ENCODE measurements at places on chromosomes 6 and 20.

- no peak for DNase-seq
Measured at GRCh38 chr6:21742238-21742660, 148.7 kb downstream of the SOX4 start.

- DNase-seq, result no peak
Measured at GRCh38 chr20:4569092-4569491, 152.6 kb upstream of the PRND start.

GRCh38 chr6:41161380-41161779 is 1.5 kb downstream of the TREM2 start:
- no peak for DNase-seq

GRCh38 chr6:11322252-11322885 is 89.9 kb upstream of the NEDD9 start:
- no peak for DNase-seq

DNA sequence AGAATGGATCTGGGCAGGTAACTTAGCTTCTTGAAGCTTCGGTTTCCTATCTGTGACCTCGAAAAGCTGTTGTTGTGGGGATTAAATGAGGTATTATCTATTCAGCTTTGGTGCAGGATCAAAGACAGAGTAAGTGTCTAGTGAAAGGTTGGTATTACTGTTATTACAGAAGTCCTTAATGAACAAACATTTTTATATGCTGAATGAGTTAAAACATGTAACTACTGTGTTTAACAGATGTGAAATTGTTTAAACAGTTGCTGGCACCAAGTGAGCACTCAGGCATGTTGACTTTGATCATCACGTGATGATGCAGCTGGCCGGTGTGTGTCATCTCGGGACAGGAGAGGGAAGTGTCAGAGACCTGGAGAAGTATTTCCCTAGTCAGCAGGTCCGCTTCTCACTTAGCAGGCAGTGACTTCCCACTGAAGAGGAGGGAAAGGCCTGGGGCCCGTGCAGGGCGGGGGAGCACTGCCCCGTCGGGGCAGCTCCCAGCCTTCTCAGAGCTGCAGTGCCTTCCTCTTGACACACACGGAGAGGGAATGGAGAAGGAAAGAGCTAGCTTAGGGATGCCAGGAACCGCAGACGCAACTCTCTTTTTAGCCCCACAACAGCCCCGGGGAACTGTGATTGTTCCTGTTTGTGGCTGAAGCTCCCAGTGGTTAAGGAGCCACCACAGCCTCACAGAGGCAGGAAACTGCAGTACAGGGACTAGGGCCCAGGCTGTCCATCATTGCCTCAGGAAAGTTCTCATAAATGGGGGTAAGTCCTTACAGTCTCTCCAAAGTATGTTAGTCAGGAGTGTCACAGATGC is 18.0 kb downstream of the TUBB2A start:
- peak; percentile 85 for DNase-seq

- DNase-seq, result no peak
Measured at GRCh38 chr20:52532674-52533073, 341.1 kb upstream of the ZFP64 start.

- peak; percentile 92 for DNase-seq
Measured at GRCh38 chr6:15063253-15063853, 182.5 kb upstream of the JARID2 start.

GRCh38 chr20:2458919-2459499 is 11.6 kb downstream of the SNRPB start:
- no peak for DNase-seq

- no peak for DNase-seq
Measured at GRCh38 chr6:169851641-169852503, 100.5 kb downstream of the ERMARD start.

- no peak for DNase-seq
Measured at GRCh38 chr6:27406085-27406484, 17.5 kb downstream of the ZNF391 start.

- DNase-seq, result no peak
Measured at GRCh38 chr6:44663860-44664634, 276.5 kb downstream of the CDC5L start.

DNA sequence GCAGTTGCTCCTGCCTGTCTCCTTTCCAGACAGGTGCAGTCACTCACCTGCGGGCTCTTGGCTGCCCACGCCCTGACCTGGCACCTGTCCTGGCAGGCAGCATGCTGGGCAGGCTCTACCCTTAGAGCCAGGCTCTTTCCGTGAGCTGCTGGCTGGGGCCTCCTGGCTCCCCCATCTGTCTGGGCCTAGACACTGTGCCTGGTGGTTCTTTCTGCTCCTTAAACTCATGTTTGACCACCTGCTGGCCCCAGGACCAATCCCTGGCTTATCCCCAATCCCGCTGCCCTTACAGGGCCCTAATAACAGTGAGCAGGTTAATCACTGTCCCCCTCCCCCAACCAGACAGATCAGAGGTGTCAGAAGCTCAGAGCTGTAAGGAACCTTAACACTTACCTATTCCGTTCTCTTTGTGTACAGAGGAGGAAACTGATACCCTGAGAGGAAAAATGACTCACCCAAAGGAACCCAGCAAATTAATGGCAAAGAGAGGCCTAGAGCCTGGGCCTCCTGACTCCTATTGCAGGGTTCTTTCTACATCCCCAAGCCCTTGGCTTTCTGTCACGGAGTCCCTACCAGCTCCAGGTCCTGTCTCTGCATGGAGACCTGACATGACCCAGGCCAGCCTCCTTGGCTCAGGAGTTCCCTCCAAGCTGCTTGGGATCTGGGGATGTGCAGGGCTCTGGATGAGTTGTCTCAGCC is 54.7 kb downstream of the RAB44 start:
- no peak for DNase-seq

Data from suppressor macrophage treated with lipopolysaccharide for 4 hours (primary cell).